ENCODE measurements at places on chromosomes 5 and 9. TPM values are rescaled to one million over a fixed set of nuclear protein-coding genes. Genes with fewer than 3 reads are reported as not detected.

GRCh38 chr9:137506274-137506673 is 43.9 kb downstream of the PNPLA7 start:
- H3K4me1 ChIP-seq: no peaks in the 10 kb centered on the region
- H3K4me3 ChIP-seq: no peak overlapping the region
- H3K27me3 ChIP-seq: no peaks in the 10 kb centered on the region
- H3K36me3 ChIP-seq: peaks cover 16% of the 10 kb centered on the region

- no peaks in the 10 kb centered on the region for H3K4me1 ChIP-seq
- no peak overlapping the region for H3K4me3 ChIP-seq
- DNase-seq: no peak
- no peak overlapping the region for H3K27ac ChIP-seq
These were observed 31.8 kb upstream of the PCA3 start for GRCh38 chr9:76732341-76732958.

The NEUROG1 gene
- not detected for total RNA-seq

DNA sequence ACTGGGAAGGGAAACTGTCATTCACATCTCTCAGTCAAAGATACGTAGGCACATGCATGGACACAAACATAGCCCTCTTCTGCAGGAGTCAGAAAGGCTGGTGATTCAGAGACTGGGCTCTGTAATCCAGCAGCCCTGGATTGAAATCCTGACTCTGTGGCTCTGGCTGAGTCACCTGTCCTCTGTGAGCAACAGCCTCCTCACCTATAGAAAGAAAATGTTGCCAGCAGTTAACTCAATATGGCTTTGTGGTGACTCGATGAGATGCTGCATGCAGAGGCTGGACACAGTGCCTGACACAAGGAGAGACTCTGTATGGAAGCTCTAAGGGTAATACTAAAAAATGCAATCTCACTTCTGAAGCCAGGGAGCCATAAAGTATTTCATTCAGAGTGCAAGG is 23.9 kb upstream of the CDKN2AIPNL start:
- peaks cover 8% of the 10 kb centered on the region for H3K36me3 ChIP-seq
- no peak overlapping the region for H3K4me3 ChIP-seq
- H3K27me3 ChIP-seq: no peaks in the 10 kb centered on the region
- H3K4me1 ChIP-seq: peaks cover 2% of the 10 kb centered on the region
- no peak overlapping the region for H3K27ac ChIP-seq

GRCh38 chr9:15485836-15486666 is 24.7 kb downstream of the PSIP1 start:
- no peaks in the 10 kb centered on the region for H3K4me1 ChIP-seq
- peaks cover 55% of the 10 kb centered on the region for H3K36me3 ChIP-seq
- no peaks in the 10 kb centered on the region for H3K27me3 ChIP-seq
- no peak overlapping the region for H3K27ac ChIP-seq
- H3K4me3 ChIP-seq: no peak overlapping the region
- no peak for DNase-seq

All from H9 (cell line).